Thyroid gland (tissue), 4 donors: ENCODE measurements at places on chromosomes 5 and 9. TPM values are rescaled to one million over a fixed set of nuclear protein-coding genes. Genes with fewer than 3 reads are reported as not detected.

DNA sequence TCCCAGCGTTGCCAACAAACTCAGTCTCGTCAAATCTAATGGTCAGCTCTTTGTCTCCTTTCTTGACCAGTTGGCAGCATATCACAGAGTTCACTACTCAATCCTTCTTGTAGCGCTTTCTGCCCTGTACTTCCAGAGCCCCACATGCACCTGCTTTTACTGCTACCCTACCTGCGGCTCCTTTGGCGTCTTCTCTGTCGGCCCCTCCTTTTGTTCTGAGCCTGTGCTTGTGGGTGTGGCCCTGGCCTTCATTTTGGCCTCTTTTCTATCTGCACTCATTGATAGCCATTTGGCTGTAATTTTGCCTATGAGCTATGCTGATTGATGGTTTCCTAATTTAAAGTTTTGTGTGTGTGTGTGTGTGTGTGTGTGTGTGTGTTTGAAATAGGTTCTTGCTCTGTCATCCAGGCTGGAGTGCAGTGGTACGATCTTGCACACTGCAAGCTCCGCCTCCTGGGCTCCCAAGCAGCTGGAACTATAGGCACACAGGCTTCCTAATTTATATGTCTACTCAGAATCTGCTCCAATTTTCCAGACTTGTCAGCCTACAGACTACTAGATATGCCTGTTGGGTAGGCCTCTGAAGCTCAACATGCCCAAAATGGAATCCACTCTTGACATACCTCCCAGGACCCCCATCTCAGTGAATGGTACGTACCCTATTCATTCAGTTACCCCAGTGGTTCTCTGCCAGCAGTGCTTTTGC, 32.3 kb downstream of the ARPC5L start:
- no peak overlapping the region for H3K27ac ChIP-seq
- peaks cover 24% of the 10 kb centered on the region for H3K36me3 ChIP-seq
- no peaks in the 10 kb centered on the region for H3K27me3 ChIP-seq
- no peaks in the 10 kb centered on the region for H3K4me1 ChIP-seq
- no peak overlapping the region for H3K4me3 ChIP-seq
- DNase-seq: no peak

DNA sequence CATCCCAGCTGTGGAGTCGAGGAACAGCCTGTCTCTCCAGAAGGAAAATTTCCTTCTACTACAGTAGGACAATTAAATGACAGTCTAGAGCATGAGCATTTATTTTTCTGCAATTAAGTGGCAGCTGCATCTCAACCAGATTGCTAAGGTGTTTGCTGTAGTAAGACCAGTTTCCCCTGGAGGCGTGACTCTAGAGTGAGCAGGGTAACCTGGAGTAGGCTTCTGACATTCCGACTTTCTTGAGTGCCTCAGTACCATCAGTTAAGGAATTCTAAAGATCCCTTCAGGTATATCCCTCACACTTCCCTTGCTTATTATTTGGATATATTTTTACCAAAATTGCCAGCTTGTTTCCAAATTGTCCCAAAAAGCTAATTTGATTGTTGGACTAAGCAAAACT, 59.2 kb upstream of the IRX2 start:
- no peaks in the 10 kb centered on the region for H3K27me3 ChIP-seq
- H3K36me3 ChIP-seq: no peaks in the 10 kb centered on the region
- no peak overlapping the region for H3K27ac ChIP-seq

GRCh38 chr5:36796155-36796554, 80.4 kb upstream of the NIPBL start:
- no peak overlapping the region for H3K4me3 ChIP-seq
- H3K36me3 ChIP-seq: no peaks in the 10 kb centered on the region
- DNase-seq: no peak
- H3K4me1 ChIP-seq: no peaks in the 10 kb centered on the region

- H3K36me3 ChIP-seq: no peaks in the 10 kb centered on the region
- no peak overlapping the region for H3K27ac ChIP-seq
- DNase-seq: no peak
Observed at GRCh38 chr9:107870927-107871680, 381.5 kb upstream of the KLF4 start.

DNA sequence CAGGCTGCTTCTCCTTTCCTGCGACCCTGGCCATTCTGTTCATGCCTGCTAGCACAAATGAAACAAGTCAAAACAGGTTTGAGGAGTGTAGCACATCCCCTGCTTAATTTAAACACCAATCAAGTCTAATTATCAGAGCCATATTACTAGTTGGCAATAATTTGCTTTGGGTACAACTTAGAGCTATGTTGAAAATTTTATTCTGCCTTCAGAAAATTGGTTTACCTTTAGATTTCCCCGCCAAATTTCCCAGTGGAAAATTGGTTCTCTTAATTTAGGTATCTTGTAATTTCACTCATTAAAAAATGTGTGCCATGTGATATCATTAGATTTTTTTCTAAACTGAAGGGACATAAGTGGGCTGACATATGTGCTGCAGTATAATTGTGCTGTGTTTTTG, 265.8 kb downstream of the MAST4 start:
- no peaks in the 10 kb centered on the region for H3K27me3 ChIP-seq
- no peak overlapping the region for H3K4me3 ChIP-seq
- no peaks in the 10 kb centered on the region for H3K4me1 ChIP-seq

GRCh38 chr5:161421067-161421466, 125.5 kb downstream of the GABRB2 start:
- H3K4me3 ChIP-seq: no peak overlapping the region
- no peaks in the 10 kb centered on the region for H3K36me3 ChIP-seq
- DNase-seq: no peak
- H3K27me3 ChIP-seq: no peaks in the 10 kb centered on the region

GRCh38 chr9:38286766-38287165, 105.7 kb upstream of the ALDH1B1 start:
- no peak overlapping the region for H3K27ac ChIP-seq
- no peak for DNase-seq
- H3K4me3 ChIP-seq: no peak overlapping the region
- H3K36me3 ChIP-seq: no peaks in the 10 kb centered on the region

GRCh38 chr5:168931638-168932345, 352.6 kb upstream of the PANK3 start:
- H3K36me3 ChIP-seq: no peaks in the 10 kb centered on the region
- H3K4me1 ChIP-seq: no peaks in the 10 kb centered on the region
- no peak overlapping the region for H3K4me3 ChIP-seq
- H3K27ac ChIP-seq: no peak overlapping the region
- DNase-seq: peak; percentile 24

DNA sequence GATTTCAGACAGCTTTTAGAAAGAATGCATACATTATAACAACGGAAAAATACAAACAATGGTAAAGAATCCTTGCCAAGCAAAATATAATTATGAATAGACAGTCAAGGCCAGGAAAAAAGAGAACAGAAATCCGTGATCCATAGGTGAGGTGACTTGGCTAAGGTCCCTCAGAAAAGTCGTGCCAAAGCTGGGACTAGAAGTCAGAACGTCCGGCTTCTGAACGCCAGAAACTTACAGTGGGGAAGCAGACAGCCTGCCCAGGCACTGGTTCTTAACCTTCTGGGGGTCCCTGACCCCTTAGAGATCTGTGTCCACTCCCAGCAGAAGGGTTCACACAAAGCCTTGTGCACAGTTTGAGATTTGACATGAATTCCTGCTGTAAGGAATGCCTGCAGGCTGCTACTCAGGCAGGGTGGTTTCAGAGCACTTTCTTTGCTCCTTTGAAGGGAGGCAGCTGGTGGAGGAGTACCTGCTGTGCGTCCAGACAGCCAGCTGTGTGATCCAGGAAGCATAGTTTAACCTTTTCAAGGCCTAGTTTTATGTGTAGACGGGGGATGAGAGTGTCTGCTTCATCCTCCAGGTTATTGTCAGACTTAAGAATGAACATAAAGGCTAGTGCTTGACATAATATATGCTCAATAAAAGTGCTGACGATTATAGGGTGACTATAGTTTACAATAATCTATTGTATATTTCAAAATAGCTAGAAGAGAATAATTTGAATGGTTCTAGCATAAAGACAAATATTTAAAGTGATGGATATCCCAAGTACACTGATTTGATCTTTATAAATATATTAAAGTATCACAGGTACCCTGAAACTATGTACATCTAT, 852 bp downstream of the ARHGEF37 start:
- H3K4me3 ChIP-seq: peak overlapping the region; percentile 45
- no peak for DNase-seq
- no peaks in the 10 kb centered on the region for H3K27me3 ChIP-seq
- H3K36me3 ChIP-seq: no peaks in the 10 kb centered on the region

GRCh38 chr9:17986595-17986994, 407.7 kb downstream of the SH3GL2 start:
- no peak overlapping the region for H3K27ac ChIP-seq
- no peak for DNase-seq
- H3K4me1 ChIP-seq: no peaks in the 10 kb centered on the region

GRCh38 chr5:34005681-34006080, 2.2 kb downstream of the AMACR start:
- no peaks in the 10 kb centered on the region for H3K36me3 ChIP-seq
- H3K4me3 ChIP-seq: no peak overlapping the region
- H3K4me1 ChIP-seq: peaks cover 4% of the 10 kb centered on the region

The CANX gene
- total RNA-seq: 561 TPM

The SLC46A2 gene
- not detected for total RNA-seq

The HSD17B4 gene
- 615 TPM for total RNA-seq

The GKAP1 gene
- 15.9 TPM for total RNA-seq
